ENCODE measurements at places on chromosomes 4 and X.

DNA sequence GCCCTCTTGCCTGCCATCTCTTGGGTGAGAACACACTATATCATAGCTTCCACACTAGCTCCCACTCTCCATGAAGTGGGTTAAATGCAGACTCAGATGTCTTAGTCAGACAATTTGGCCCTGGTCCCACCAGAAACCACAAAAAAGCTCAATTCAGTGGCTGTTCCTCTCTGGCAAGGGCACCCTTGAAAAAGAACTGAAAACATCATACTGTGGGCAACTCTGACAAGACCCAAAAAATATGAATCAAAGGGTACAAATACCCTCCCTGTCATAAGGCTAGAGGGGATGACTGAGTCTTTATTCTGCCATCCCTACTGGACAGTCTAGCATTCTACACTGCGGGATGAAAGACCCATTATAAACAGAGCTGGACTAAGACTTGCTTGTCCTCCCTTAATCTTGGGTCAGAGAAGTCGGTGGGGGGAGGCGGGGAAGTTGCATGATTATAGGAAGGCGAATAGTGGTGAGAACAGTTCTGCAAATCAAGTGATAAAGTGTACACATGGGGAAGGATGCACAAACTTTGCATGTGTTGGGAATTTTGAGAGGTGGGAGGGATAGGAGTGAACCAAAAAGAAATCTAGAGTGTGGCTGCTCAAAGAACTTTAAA lies 172.1 kb downstream of the OPHN1 start:
- DNase-seq: no peak

DNA sequence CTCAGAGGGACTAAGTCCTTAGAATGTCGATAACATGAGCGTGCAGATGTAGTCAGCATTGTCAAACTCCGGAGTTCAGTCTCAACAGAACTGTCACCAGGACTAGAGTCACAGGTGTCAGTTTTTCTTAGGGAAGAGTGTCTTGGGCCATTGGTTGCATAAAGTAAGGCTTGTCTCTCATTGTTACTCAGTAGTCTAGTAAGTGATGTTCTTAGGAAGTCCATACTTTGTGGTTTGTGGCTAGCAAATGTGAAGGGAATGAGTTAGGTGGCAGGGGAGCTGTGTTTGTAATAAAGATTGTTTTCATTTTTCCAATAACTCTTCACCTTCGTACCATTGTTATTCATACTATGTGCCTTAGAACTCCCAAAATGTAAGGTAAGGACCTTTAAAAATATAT lies 119.6 kb downstream of the AFF2 start:
- DNase-seq: no peak

GRCh38 chr4:184953971-184954370 lies 64.3 kb upstream of the HELT start:
- DNase-seq: no peak

GRCh38 chr4:150491132-150492049 lies 90.6 kb upstream of the MAB21L2 start:
- DNase-seq: no peak

GRCh38 chrX:24643116-24643515 lies 4.0 kb downstream of the PCYT1B start:
- DNase-seq: no peak

DNA sequence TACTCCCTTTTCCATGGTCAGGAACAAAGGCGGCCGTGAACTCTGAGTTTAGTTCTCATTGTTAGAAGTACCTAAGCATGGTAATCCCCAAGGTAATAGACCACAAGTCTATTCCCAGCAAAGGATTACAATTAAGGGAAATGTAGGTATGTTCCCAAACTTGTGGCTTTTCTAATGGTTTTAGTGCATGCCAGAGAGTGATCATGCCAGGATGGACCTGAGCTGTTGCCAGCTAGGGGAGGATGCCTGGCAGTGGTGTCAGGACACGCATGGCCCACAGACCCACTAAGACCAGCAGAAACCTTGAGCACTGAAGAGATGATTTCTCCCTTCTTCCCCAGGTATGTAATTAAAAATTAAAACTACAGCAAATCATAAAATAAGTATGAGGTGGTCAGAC lies 60.8 kb downstream of the COQ2 start:
- DNase-seq: no peak

- DNase-seq: no peak
These were observed 10.6 kb downstream of the SULT1E1 start for GRCh38 chr4:69849297-69849696.

- DNase-seq: no peak
These were observed 41.6 kb upstream of the ACSL4 start for GRCh38 chrX:109774706-109775105.

DNA sequence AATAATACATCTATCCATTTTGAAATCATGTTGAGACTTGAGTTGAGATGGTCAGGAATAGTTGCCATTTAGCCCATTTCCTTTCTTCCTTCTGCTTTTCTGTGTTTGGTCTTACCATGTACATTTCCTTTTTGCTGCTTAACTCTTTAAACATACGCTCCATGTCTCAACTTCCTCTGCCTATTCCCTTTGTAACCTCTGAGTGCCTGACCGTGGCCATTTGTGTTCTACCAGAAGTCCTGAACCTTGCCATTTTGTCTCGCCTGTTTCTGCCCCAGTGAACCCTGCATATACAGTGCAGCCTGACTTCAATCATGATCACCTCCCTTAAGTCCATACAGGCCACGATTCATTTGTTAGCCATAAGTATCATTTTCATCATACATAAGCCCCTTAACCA lies 169.0 kb downstream of the RAPGEF2 start:
- no peak for DNase-seq

DNA sequence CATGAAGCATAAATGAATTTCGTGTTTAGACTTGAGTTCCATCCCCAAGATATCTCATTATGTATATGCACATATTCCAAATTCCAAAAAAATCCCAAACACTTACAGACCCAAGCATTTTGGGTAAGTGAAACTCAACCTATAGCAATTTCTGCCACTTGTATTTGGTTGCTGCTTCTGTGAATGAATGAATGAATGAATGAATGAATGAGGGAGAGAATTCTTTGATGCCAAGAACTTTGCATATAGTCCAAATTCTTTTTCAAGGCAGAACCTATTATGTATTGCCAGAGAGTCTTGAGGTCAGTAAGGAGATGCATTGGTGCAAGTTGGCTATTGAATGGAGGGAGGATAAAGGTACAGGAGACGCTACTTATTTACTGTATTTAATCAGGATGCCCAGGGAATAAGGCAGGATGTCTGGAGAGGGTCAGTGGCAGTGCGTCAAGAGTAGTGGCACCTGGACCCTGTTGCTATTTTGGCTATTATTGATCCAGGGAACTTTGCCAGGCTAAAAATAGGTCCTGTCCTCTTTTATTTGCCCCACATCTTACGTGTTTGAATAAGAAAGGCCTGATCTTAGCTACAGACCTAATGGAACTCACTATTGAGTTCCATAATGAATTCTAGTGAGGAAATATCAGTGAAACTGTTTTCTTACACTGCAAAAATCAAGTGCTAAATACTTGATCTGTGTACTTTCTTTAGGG lies 33.9 kb downstream of the ANAPC4 start:
- DNase-seq: no peak

DNA sequence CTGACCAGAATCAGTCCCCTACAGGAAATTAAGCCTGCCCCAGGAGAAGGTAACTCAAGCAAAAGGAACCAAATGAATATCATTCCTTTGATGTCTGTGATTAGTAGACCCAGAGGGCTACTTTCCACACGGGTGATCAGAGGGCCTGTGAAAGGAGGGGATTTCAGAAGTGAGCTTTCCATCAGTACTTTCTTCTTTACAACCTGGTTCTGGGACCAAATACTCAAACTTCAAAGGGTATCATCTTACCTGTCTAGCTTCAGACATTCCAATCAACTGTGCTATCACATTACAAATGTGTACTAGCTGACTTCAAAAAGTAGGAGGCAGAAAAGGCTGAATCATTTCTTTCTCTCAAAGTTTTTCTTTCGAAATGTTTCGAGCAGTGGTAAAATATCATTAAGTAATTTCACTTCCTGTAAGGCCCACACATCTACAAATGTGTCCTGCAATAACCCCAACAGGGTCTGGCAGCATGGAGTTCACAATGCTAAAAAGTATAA lies 23.9 kb downstream of the ACSL4 start:
- DNase-seq: no peak

DNA sequence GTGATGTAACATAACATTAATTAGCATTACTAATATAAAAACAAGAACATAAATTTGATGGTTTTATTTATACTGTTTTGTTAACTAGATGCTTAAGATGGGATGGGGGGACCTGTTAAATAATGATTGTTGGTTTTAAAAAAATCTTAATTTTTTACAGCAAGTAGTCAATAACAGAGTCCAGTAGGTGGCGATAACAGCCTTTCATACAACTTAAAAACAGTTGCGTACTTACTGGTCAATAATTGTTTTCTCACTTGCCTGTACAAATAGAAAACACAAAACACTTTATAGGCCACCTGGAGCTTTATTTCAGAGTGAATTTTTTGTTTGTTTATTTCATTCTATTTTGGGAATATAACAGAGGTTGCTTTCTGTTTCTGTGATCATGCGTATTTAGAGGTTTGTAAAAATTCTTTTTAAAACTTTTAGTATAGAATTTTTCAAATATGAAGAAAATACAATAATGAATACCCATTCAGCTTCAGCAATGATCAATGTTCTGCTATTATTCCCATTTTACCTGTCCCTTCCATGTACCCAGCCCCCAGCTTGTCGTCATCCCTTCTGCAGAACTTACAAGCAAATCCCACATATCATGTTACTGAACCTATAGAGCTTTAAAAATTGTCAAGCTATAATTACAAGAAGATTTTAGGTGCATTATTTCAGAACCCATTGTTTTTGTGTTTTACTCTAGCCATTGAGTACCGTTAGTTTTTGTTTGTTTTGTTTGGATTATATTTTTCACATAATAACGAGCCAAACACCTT lies 97.1 kb downstream of the MRPL1 start:
- DNase-seq: no peak

- no peak for DNase-seq
These were observed 195.8 kb downstream of the PDHA2 start for GRCh38 chr4:96035727-96036126.

- DNase-seq: no peak
These were observed 2.3 kb downstream of the FRYL start for GRCh38 chr4:48777739-48778138.

- peak; percentile 52 for DNase-seq
These were observed 56.6 kb downstream of the TMEM131L start for GRCh38 chr4:153522802-153523094.

- DNase-seq: peak; percentile 34
These were observed 46.0 kb upstream of the TMPRSS11F start for GRCh38 chr4:68175562-68176155.

DNA sequence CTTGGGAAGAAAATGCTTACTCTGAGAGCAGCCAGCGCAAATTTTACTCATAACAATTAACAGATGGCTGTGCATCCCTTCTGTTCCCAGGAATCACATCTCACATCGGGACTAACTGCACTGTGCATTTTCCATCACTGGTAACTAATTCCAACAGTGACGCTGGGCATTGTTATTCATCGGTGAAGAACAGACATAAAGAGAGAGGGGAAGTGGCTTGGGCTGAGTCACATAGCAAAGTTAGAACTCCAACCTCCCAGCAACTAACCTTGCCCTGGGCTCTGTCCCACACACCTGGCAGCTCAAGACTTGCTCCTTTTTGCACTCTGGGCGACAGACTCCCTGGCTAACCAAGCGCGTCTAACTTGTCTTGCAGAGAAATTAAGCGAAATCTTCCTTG lies 6.4 kb upstream of the LONRF3 start:
- DNase-seq: no peak

GRCh38 chr4:53563824-53564223 lies 27.5 kb downstream of the LNX1 start:
- DNase-seq: no peak

DNA sequence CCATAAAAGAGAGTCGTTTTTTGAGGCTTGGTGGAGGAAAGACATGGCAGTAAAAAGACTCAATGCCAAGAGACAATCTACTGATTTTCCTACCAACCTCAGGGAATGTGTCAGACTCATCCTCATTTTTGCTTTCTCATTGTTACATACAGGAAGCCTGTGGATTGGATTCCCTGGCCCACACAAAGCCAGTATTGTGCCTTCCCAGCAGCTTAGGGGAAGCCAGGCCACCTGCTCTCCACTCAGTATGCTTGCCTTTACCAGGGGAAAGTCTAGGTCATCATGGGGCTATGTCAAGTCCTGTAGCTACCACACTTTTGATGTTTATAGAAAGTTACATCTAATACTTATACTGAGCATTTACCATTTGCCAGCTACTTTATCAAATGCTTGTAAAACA lies 11.0 kb downstream of the BMX start:
- no peak for DNase-seq

DNA sequence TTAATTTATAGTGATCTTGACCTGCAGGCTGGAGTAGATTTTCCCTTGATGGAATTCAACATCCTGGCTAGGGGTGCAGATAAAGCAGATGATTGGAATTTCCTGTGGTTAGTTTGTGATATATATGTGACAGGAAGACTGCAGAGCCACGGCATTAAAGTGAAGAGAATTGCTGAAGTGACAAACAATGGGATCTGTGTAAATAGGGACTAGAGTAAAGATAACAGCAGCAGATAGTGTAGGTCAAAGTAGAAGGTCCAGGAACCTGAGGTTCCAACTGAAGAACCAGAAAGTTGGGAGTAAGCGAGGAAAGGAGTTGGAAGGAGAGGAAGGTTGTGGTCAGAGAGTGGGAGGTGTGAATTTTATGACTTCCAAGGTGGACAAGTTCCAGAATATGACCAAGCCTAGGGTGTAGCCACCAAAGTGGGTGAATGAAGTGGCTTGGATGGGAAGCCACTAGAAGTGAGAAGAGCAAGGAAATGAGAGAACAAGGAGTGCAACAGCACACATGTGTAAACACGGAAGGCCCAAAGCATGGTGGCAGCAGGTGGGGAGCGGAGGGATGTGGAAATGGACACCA lies 325.0 kb downstream of the RAB28 start:
- no peak for DNase-seq

DNA sequence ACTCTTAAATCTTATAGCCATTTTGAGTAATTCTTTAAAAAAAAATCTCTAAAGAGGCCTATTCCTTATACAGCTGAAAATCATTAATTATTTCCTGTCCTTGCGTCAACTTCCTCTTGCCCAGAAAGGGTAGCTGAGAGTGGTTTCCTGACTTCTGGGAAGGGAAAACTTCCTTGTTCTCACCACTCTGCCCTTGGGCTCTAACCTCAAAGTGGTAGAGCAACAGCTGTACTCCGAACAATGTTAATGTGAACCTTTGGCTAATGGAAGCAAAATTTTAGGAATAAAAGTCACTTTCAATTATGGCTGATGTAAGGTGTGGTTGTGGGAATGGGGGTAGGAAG lies 15.3 kb downstream of the KLHL2 start:
- DNase-seq: no peak

GRCh38 chr4:72938516-72938915 lies 131.0 kb downstream of the COX18 start:
- no peak for DNase-seq

DNA sequence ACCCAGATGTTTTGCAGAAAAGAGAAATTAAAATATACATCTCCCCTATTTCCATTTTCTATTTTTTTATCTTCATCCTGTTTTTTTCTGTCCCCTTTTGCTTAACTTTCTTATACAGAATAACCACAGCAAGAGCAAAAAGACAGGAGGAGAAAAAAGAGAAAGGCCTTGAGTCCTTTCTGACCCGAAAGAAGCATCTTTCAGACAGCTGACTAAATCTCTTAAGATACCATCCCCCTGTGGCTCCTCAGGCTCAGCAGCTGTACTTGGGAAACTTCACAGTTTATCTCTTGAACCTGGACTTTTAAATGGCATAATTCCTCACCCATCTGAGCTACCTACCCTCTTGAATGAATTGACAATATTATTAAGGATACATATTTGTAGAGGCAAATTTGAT lies 100.2 kb downstream of the FIP1L1 start:
- no peak for DNase-seq
